CD4-positive, alpha-beta T cell (primary cell): ENCODE measurements at places on chromosomes 1 and 21.

- no peak for DNase-seq
Measured at GRCh38 chr21:41616031-41616591, 108.2 kb upstream of the TMPRSS2 start.

- no peak for DNase-seq
Measured at GRCh38 chr1:210696709-210697108, 368.0 kb downstream of the HHAT start.

GRCh38 chr1:201475130-201475529, 6.1 kb upstream of the PHLDA3 start:
- DNase-seq = no peak

GRCh38 chr1:160681066-160681890, 30.3 kb downstream of the CD48 start:
- DNase-seq = peak; percentile 85

GRCh38 chr1:201783058-201783457, 45.9 kb upstream of the IPO9 start:
- no peak for DNase-seq

DNA sequence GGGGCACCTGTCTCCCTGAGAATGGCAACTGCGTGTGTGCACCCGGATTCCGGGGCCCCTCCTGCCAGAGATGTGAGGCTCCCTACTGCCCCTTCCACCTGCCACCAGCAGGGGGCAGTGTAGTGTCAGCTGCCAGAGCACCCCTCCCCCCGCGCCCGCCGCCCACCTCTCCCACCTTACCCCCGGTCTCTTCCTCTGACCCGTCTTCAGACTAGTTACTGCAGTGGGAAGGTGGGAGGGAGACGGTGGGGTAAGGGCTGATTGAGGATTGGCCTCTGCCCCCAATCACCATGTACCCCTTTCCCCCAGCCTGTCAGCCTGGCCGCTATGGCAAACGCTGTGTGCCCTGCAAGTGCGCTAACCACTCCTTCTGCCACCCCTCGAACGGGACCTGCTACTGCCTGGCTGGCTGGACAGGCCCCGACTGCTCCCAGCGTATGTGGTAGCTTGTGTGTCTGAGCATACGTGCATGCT, 10.1 kb upstream of the LRRC71 start:
- peak; percentile 47 for DNase-seq

GRCh38 chr1:52636721-52637695, 4.0 kb downstream of the SHISAL2A start:
- peak; percentile 83 for DNase-seq

DNA sequence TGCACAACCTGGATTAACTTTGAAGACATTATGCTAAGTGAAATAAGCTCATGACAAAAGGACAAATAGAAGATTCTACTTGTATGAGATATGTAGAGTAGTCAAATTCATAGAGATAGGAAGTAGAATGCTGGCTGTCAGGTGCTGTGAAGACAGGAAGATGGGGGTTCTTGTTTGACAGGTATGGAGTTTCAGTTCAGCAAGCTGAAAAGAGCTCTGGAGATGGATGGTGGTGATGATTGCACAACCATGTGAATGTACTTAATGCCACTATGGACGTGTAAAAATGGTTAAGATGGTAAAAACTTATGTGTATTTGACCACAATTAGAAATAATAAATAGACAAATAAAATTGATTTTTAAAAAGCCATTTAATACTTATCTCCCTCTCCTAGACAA, 169.8 kb upstream of the DUSP10 start:
- no peak for DNase-seq

GRCh38 chr1:97837161-97837560, 83.7 kb downstream of the DPYD start:
- no peak for DNase-seq

- DNase-seq = peak; percentile 28
Measured at GRCh38 chr1:34924759-34925555, 4.5 kb downstream of the DLGAP3 start.

- DNase-seq = no peak
Measured at GRCh38 chr21:34736116-34736874, 67.5 kb downstream of the CLIC6 start.
